ENCODE measurements at places on chromosomes 16 and 17.

DNA sequence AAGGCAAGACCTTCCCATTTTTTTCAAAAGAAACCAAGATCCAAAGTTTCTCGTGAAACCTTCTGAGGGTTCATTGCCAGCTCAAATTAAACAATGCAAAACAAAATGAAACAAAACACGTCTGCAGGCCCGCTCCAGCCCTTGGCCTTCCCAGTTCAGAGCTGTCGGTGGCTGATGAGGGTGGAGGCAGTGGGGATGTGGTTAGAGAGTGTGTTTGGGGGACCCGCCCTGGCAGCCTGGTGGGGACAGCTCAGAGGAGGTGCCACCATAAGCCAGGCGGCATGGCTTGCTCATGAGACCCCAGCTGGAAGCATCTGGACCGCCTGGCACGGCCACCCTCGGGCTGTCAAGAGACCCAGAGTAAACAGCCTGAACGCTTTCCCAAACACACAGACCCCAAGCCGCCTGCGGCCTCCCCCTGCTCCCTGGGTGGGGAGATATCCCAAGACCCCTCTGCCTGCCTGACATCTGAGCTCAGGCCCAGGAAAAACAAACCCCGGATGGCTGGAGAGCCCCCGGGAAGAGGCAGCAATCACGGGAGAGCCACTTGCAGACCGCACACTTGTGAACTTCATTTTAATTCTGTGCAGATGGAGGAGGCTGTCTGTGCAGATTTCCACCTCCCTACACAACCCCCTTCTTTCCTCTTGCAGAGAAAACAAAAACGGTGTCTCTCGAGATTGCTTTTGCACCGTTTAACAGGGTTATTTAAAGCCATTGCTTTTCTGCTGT lies 35.4 kb upstream of the LITAF start:
- DNase-seq, result no peak

GRCh38 chr17:81309140-81309858 lies 14.2 kb upstream of the SLC38A10 start:
- peak; percentile 49 for DNase-seq

- DNase-seq, result no peak
These were observed 1.1 kb upstream of the CYLD start for GRCh38 chr16:50740736-50741135.

DNA sequence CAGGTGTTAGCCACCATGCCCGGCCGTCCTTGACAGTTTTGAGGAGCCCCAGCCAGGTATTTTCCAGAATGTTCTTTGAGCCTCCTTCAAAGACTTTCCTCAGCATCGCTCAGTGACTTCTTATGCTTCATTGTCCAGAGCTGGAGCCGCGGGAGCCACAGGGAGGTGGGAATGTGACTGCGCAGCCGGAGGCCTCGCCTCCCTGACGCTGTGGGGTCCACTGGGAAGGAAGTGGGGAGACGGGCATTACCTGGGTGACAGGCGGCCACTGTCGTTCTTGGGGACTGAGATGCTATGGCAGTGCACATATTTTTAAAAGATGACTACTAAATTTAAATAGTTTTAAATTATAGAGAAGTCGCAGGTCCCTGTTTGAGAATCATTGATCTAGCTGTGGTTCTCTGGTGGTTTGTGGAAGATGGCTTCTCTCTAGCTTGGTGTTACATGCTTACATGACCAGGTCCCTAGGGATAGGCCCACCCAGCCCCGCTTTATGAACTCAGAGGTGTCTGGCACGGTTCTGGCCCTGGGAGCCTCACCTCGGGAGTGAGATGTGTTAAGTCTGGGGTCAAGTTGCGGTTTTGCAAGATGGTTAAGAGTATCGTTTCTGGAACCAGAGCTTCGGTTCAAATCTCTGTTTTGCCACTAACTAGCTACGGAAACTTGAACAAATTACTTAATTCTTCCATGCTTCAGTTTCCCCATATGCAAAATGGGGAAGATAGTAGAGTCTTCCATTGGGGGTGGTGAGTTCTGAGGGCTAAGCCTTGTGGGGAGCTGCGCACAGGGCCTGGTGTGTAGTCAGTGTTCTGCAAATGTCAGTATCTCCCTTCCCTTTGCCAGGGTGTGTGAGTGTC lies 53.0 kb downstream of the ATP2C2 start:
- no peak for DNase-seq

DNA sequence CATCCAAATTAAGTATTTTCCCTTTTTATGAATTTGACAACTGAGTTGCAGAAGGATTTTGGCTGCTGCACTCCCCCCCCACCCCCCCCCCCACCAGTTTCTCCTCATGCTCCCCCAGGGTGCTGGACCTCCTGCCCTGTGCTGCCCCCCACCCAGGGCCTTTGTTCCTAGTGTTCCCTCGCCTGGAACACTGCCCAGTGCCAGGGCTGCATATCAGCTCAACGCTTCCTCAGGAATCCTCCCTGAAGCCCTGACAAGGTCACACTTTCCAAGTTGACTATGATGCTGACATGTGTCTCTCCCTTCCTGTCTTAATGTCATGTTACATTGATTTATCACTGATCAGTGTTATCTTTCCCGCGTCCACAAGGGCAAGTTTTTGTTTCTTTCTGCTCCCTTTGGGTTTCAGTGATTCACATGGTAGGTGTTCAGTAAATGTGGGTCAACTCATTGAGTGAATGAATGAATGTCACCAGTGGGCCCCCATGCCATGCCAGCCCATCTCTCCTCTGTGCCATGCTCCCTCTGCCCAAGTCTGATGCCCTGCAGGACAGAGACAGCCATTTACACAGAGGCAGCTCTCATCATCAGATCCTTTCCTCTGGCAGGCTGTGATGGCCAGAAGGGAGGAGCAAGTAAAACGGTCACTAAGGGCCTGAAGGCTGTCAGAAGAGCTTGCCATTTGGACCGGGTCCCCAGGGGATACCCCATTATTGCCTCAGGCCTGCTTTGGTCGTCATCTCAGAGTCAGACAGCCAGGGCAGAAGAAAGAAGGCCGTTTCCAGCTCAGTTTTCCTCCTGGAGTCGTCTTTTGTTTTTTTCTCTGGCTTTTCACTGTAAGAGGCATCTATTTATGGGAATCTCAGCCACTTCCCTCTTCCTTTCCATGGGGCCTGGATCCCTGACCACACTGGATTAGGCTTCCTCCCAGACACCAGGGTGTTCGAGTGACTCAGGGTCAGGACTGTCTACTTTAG lies 386.2 kb downstream of the SNX29 start:
- DNase-seq, result no peak

DNA sequence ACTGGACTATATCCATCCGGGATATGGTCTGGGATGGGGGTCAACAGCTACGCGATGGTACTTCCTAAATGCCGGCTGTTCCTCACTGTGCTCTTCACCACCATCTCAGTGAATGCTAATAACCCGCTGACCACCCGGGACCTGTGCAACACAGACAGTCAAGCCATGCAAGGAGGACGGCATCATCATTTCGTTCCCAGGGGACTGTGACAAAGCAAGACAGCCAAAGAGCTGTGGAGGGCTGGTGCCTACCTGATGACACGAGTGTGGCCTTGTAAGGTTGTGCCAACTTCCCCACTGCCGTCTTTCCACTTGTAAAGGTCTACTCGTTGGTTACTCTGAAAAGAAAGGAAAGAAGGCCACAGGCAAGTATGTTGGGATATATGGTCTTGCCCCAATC lies 33.7 kb downstream of the WDR59 start:
- no peak for DNase-seq

GRCh38 chr17:82277851-82278250 lies 4.4 kb upstream of the CSNK1D start:
- no peak for DNase-seq

GRCh38 chr17:142102-142661 lies 4.8 kb downstream of the SCGB1C2 start:
- no peak for DNase-seq

DNA sequence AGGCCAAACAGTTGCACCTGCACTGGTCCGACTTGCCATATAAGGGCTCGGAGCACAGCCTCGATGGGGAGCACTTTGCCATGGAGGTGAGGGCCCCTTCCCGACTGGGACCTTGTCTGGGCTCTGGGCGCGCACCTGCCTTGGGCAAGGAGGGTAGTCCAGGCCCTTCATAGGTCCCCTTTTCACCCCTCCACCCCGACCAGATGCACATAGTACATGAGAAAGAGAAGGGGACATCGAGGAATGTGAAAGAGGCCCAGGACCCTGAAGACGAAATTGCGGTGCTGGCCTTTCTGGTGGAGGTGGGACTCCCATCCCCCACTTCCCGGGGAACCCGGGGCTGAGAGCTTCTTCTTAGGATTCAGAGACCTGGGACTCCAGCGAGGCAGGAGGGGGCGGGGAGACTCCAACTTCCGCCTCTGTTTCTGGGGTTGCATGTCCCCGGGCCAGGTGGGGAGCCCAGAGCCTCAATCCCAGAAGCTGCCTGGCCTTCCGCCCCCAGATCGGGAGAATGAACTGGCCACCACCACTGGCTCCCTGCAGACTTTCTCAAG lies 7.8 kb downstream of the CA4 start:
- no peak for DNase-seq

- no peak for DNase-seq
These were observed 8.6 kb downstream of the POLG2 start for GRCh38 chr17:64488301-64488700.

DNA sequence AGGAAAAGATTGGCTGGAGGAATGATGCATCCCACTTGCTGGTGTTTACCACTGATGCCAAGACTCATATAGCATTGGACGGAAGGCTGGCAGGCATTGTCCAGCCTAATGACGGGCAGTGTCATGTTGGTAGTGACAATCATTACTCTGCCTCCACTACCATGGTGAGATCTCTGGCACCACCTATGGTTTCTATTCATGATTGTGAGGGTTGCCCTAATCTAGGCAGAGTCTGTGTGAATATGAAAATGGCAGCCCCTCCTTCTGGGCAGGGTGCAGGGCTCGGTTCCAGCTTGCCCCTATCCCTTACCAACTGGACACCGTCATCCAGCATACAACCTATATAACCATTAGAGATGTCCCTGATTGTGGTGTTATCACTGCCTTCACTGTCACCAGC lies 33.4 kb downstream of the ITGB3 start:
- no peak for DNase-seq

GRCh38 chr16:66154801-66155200 lies 211.7 kb upstream of the CDH5 start:
- no peak for DNase-seq

- no peak for DNase-seq
These were observed 40.5 kb upstream of the SKAP1 start for GRCh38 chr17:48470388-48471034.

DNA sequence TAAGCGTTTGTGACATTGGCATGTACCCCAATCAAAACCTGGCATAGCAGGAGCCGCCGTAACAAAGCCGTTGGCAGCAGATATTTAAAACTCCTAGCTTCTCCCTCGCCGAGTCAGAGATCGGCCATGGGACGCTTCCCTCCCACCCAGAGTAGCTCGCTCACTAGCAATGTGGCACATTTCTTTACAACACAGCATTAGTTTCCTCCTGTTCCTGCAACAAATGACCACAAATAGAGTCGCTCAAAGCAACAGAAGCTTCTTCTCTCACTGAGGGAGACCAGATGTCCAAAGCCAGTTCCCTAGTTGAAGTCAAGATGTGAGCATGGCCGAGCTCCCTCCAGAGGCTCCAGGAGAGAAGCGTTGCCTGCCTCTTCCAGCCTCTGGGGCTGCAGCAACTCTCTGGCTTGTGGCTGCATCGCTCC lies 106.7 kb downstream of the RBFOX3 start:
- no peak for DNase-seq

DNA sequence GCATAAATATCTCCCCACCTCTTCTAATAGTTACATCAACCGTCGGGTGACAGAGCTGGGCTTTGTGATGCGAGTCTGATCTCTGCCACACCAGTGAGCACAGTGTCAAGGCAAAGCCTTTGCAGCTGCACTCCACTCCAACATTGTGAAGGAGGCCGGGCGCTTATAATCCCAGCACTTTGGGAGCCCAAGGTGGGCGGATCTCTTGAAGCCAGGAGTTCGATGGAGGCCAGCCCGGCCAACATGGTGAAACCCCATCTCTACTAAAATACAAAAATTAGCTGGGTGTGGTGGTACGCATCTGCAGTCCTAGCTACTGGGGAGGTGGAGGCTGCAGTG lies 18.9 kb downstream of the CYB5D2 start:
- DNase-seq, result no peak

All from stimulated activated naive B cell treated with anti-CD40 and anti-IgM and Interleukin-4, amounts not matched to agents 10 μg/mL and 1 μg/mL and 100 μg/mL, for 72 hours (primary cell).